ENCODE measurements at places on chromosomes 2 and 18. TPM values are rescaled to one million over a fixed set of nuclear protein-coding genes. Genes with fewer than 3 reads are reported as not detected.

- no peak for DNase-seq
- no peaks in the 10 kb centered on the region for H3K4me1 ChIP-seq
- H3K4me3 ChIP-seq: no peak overlapping the region
- no peaks in the 10 kb centered on the region for H3K36me3 ChIP-seq
Measured at GRCh38 chr2:167689444-167689843, 558.0 kb downstream of the STK39 start.

DNA sequence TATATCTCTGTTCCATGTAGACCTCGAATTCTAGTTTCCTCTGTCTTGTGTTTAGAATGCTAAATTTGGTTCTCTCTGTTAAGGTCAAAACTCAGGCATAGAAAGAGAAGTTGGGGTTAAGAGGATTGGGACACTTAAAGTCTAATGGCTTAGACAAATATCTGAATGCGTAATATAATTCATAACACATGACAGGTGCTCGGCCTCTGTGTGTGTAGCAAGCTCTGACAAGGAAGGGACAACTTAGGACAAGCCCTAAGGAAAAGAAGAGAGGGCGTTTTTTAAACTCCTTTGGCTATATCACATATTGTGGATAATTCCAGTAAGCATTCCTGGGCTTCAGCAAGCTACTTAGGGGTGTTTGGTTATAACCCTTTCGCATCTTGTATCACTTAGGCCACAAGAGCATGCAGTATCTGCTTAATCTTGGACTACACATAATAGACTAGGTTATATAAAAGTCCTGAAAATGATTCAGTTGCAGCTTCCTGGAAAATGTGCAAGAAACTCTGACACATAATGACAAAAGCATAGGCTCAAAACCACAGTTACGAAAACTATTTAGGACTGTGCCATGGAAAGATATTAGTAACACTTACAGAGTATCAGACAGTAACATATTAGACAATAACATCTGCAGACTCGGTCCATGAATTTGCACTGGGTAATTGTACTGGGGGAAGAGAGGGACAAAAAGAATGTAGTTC, 16.1 kb upstream of the CREB1 start:
- H3K4me1 ChIP-seq: no peaks in the 10 kb centered on the region
- peak overlapping the region; percentile 49 for H3K27ac ChIP-seq
- H3K36me3 ChIP-seq: no peaks in the 10 kb centered on the region
- H3K27me3 ChIP-seq: no peaks in the 10 kb centered on the region

DNA sequence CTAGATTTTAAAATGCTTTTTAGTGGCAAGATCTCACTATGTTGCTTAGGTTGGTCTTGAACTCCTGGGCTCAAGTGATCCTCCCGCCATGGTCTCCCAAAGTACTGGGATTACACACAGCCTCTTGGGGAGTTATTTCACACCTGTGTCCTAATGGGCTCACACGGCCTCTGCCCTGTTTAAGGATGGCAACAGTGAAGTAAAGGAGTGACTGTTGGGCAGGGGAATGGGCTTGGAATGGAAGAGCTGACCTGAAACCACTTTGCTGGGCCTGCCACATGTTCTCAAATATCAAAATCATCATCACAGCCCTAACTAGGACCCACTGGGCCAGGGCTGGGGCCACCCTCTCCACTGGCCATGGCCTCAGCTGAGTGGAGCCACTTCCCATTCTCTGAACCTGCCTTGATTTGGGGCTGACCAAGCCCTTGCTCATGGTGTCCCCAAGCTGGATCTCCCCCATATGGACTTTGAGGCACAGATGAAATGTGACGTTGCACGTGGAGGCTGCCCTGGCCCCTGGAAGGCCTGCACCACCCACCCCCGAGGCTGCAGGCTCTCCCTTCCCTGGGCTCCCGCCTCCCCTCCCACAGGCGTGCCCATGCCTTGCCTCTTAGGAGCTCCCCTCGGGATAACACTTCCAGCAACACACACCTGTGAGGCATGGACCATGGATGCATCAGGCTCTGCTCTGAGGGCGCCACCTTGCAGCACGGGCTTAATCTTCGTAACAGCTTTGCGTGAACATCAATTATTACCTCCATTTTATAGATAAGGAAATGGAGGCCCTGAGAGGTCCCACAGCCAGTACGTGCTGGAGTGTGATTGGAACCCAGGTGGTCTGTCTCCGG, 71.8 kb upstream of the SMAD7 start:
- H3K27ac ChIP-seq: no peak overlapping the region
- H3K36me3 ChIP-seq: no peaks in the 10 kb centered on the region
- no peaks in the 10 kb centered on the region for H3K4me1 ChIP-seq
- no peaks in the 10 kb centered on the region for H3K27me3 ChIP-seq

DNA sequence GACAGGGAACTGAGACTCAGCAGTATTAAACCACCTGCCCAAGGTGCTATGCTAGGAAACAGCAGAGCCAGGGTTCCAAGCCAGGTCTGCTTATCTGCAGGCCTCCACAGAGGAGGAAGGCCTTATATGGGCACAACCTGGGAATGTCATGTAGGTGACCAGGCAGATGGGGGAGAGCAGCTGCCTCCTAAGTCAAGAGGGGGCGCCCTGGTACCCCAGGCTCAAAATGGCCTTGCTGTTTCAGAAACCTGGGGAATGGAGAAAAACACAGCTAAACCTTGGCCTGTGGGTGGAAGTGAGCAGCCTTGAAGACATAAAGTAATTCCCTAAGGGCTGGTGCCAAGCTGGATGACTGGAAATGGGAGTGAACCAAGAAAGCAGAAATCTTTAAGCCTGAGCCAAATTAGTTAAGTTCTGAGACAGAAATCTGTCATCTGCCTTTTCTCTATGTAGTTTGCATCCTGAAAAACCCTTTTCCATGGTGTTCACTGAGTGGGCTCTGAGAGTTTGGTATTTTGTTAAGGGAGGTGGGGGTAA, 79.1 kb downstream of the MAPK4 start:
- no peaks in the 10 kb centered on the region for H3K27me3 ChIP-seq
- no peak for DNase-seq
- H3K4me3 ChIP-seq: no peak overlapping the region
- H3K36me3 ChIP-seq: no peaks in the 10 kb centered on the region
- peak overlapping the region; percentile 16 for H3K27ac ChIP-seq

GRCh38 chr18:59358414-59358711, 702 bp downstream of the LMAN1 start:
- H3K27me3 ChIP-seq: no peaks in the 10 kb centered on the region
- DNase-seq: no peak
- H3K36me3 ChIP-seq: no peaks in the 10 kb centered on the region
- peak overlapping the region; percentile 80 for H3K4me3 ChIP-seq

- no peaks in the 10 kb centered on the region for H3K27me3 ChIP-seq
- no peak overlapping the region for H3K4me3 ChIP-seq
- DNase-seq: no peak
- peaks cover 23% of the 10 kb centered on the region for H3K4me1 ChIP-seq
- no peaks in the 10 kb centered on the region for H3K36me3 ChIP-seq
- peak overlapping the region; percentile 54 for H3K27ac ChIP-seq
Measured at GRCh38 chr2:44077942-44078511, 82.2 kb upstream of the LRPPRC start.

The CCL20 gene
- polyA plus RNA-seq: 0.18 TPM

The NEB gene
- polyA plus RNA-seq: 1,565 TPM

DNA sequence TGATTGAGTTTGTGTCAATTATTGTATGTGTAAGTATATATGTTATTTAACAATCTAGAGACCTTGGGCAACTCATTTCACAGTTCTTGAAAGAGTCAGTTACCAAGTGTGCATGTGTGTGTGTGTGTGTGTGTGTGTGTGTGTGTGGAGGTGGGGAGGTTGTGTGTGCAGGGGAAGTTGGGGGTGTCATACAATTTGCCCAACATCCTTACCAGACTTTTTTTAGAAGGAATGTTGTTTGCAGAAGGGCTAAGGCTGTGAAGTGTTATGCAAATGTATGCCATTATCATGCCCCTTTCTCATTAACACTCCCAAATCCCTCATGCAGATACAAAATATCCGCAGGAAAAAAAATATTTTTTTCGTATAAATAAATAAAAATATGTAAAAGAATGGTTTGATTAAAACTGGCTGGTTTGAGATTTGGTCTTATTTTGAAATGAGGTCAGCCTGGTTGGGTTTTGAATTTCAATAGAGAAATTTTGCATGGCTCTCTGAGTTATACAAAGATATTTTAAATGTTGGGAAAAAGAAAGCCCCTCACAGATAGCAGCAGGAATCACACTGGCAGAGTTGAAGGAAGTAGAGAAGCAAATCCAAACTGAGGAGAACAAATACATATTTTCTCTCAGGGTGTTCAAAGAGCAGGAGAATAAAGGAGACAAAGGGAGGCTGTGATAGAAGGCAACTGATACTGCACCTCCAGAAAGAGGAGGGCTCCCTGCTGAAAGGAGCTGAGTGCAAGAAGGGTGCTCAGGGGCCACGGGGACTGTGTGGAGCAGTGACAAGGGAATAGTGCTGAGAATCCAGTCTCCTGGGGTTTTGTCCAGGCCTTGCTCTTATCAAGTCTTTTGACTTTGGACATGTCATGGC, 1365.5 kb upstream of the CELF4 start:
- H3K4me3 ChIP-seq: no peak overlapping the region
- H3K27ac ChIP-seq: no peak overlapping the region
- no peaks in the 10 kb centered on the region for H3K36me3 ChIP-seq

DNA sequence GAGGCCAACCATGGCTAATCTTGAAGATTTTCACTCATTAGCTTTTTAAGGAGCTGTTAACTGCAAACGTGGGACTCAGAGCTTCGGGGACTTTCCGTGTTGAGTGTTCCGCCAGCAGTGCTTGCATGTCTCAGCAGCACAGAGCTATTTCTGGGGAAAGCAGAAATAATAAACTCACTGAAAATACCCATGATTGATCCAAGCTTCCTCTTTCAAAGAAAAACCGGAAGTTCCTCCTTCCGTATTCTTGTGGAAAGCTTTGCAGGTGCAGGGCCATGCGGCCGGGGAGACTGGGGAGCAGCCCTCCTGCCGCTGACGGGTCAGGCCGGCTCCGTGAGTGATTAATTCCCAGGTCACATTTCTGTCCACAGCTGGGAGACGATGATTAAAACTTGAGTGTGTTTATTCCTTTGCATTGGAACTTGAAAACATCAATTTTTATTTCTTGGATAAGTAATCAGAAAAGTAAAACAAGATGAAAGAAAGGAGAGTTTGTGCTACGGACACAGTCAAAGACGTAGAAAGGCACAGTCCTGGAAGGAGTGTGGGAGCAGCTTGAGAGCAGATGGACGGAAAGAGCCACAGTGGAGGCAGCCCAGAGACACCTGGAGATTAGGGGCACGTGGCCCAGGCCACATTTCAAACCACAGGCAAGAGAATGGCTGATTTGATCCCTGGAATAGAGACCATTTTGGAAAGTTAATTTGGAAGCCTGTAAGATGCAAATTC, 54.2 kb upstream of the CTDP1 start:
- H3K4me1 ChIP-seq: no peaks in the 10 kb centered on the region

- no peak overlapping the region for H3K27ac ChIP-seq
- H3K4me3 ChIP-seq: no peak overlapping the region
- peaks cover 26% of the 10 kb centered on the region for H3K4me1 ChIP-seq
Measured at GRCh38 chr18:3223356-3223755, 3.6 kb upstream of the MYOM1 start.

GRCh38 chr2:72998724-72999123, 72.8 kb downstream of the SFXN5 start:
- DNase-seq: no peak
- peaks cover 47% of the 10 kb centered on the region for H3K36me3 ChIP-seq
- H3K4me3 ChIP-seq: no peak overlapping the region
- H3K27ac ChIP-seq: no peak overlapping the region
